CD4-positive, alpha-beta T cell (primary cell): ENCODE measurements at places on chromosomes 1 and 21. TPM values are rescaled to one million over a fixed set of nuclear protein-coding genes. Genes with fewer than 3 reads are reported as not detected.

NPPB gene
- not detected for total RNA-seq

GRCh38 chr1:33257207-33257771, 997 bp downstream of the ZNF362 start:
- no peak for DNase-seq

IL20 gene
- total RNA-seq: not detected

DNA sequence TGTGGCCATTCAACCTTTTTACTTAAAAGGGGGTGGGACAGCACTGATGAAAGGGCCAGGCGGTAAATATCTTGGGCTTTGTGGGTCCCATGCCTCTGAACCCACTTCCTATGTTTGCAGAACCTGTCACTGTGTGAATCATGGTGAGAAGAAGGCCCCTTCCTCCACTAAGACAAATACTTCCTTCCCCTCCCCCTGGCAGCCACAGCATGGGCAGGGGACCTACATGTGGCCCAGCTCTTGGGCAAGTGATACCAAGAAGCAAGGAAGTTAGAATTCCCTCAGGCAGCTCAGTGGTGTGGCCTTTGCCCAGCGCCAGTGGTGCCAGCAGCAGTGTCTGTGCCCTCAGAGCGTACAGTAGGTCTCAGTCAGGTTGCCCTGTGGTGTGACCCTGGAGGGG, 168.6 kb downstream of the TRIM33 start:
- no peak for DNase-seq

KRTAP19-5 gene
- not detected for total RNA-seq

DNA sequence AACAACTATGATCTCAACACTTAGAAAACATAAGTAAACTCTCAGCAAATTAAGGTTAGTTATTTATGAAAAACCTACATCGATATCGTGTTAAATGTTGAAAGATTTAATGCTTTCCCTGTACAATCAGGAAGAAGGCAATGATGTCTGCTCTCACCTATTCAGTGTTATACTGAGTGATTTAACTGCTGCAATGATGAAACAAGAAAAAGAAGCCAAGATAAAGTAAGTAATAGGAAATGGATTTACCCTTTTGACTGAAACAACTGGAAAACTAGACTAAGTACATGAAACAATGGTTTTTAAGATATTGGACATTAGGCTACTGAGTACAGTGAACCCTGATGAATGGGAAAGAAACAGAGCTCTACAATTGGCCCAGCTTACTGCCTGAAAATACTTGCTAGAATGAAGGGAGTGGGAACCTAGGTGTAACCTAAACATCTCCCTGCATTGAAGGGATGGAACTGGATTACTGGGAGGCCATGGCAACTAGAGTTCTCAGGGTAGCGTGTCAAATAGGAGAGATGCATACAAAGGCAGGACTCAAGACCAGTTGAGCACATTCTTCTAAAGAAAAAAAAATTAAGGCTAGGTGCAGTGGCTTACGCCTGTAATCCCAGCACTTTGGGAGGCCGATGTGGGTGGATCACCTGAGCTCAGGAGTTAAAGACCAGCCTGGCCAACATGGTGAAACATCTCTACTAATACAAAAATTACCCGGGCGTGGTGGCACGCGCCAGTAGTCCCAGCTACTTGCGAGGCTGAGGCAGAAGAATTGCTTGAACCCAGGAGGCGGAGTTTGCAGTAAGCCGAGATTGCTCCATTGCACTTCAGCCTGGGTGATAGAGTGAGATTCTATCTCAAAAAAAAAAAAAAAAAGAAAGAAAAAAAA, 37.3 kb downstream of the SNRPE start:
- DNase-seq: no peak

DNA sequence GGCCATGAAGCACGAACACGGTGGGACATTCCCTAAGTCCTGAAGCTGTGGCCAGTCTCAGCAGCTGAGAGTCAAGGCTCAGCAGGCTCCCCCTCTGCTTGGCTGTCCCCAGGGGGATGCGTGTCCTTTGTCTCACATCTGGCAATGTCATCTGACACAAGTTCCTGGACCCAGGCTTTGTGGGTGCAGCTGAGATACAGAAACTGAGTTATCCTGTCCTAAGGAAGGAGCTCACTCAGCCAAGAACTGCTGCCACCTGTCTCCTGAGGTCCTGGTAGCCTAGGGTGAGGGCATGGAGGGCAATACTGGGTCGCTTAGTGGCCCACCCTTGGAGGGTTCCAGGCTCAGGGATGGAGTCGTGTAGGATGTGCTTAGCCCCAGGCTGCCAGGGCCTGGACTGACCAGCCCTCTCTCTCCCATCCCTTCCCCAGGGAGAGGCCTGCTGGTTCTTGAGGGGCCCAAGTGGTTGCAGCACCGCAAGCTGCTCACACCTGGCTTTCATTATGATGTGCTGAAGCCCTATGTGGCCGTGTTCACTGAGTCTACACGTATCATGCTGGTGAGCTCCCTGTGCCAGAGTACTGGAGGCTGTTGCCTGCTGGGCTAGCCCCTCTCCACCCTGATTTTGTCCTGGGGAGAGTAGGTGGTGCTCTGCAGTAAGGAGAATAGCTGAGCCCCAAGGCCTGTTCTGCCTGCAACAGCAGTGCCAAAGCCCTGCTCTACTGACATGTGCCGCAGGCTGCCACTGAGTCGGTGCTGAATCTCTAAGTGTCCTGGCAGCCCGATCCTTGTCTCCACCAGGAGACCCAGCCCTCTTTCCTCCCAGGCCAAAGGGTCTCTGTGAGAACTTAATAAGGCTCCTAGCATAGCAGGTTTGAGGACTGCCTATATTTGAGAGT, 13.5 kb downstream of the CYP4B1 start:
- no peak for DNase-seq

C4BPA gene
- not detected for total RNA-seq

FNDC5 gene
- not detected for total RNA-seq

DNA sequence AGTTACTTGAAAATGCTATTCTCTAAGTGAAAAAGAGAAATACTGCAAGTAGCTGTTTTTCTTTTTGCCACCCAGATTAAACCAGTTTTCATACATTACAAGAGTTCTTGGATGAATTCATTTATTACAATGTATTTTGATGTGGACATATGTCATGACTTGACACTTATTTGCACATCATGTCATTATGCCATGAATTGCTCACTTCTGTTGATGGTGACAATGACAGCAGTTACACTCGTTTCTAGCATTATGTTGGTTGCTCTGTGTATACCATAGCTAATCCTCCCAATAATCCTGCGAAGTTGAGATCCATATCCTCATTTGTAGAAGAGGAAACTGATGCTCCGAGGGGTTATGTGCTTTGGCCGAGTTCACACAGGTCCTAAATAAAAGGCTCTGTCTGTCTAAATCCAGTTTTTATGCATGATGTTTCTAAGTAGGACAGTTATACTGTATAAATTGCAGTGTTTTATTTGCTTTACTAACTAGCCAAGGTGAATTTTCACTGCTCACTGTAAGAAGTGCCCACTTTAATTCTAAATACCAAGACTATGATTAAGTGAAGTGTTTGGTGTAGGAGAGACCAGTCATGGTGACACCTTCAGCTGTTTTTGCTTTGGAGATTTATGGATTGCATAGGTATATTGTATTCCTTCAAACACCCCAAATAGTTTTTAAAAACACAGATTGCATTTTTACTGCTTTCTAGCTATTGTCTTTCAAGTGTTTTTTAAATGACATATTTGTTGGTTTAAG, 56.7 kb downstream of the PRDM2 start:
- DNase-seq: no peak

GRCh38 chr1:6625584-6626149, 999 bp downstream of the THAP3 start:
- no peak for DNase-seq

CENPF gene
- total RNA-seq: 3.4 TPM

DNA sequence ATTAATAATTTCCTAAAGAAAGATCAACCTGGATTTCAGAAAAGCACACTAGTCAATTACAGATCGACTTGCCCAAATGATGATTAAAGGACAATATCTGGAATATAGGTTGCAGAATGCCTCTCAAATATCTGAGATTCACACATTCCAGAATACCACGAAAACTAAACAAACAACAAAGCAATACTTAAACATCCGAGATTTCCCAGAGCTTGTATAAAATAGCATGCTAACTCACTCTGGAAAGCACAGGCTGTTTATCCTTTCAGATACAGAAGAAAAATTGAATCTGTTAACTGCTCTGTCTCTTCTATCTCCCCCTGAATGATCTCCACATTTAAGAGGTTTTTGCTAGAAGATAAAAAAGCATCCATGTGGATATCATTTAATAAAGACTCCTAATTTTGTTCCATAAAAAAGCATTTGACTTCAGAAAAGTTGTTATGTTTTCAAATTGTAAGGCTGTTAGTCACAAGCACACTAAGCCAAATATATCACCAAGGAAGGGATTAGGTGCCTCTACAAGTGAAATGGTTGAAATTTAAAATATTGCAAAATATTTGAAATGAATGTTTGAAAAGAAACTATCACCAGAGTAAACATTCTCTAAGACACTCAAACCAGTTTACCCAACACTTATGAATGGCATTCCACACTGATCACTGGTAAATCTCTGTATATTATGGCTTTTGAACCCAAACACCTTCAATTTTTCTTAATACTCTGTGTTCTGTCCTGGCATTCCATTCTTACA, 865.1 kb upstream of the ADAMTS5 start:
- DNase-seq: no peak

- no peak for DNase-seq
Observed at GRCh38 chr1:180773210-180773865, 139.4 kb upstream of the KIAA1614 start.

TDRD5 gene
- total RNA-seq: not detected

DNA sequence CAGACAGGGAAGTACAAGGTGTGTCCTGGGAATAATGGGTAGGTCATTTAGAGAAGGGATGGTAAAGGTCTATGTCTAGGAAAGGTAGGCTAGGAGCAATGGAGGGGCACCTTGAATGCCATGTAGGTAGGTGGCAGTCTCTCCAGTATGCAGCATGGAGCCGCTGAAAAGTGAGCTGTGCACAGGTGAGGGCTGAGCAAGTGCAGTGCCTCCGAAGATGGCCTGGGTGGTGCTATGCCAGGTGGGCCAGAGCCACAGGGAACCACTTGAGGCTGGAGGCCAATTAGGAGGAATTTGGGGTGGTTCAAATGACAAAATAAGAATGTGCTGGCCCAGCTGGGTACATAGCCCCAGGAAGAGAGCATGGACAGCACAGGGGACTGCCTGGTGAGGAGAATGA, 25.0 kb downstream of the RNU5D-1 start:
- DNase-seq: no peak

GRCh38 chr1:204868340-204868700, 2.3 kb upstream of the NFASC start:
- DNase-seq: no peak

PGLYRP4 gene
- total RNA-seq: not detected

- no peak for DNase-seq
Observed at GRCh38 chr1:225944951-225945350, 3.9 kb upstream of the LEFTY2 start.

GRCh38 chr21:17492415-17493168, 20.3 kb upstream of the CXADR start:
- no peak for DNase-seq

GRCh38 chr1:218642033-218642948, 297.2 kb downstream of the TGFB2 start:
- DNase-seq: no peak

DNA sequence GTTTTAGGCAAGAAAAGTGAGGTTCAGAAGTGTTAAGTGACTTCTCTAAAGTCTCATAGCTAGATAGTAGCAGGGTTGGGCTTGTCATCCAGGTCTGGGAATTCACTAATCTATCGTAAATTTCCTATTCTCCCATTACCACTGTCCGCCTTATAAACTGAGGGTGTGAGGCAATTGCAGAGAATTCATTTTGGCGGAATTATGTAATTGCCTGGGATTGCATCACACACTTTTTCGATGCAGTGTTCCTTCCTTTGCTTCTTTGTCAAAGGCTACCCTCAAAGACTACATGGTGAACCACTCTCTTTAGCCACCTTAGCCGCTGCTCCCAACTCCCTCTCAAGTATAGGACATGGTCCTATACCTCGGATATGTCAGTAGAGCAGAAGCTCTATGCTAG, 19.1 kb downstream of the SELP start:
- DNase-seq: no peak

DNA sequence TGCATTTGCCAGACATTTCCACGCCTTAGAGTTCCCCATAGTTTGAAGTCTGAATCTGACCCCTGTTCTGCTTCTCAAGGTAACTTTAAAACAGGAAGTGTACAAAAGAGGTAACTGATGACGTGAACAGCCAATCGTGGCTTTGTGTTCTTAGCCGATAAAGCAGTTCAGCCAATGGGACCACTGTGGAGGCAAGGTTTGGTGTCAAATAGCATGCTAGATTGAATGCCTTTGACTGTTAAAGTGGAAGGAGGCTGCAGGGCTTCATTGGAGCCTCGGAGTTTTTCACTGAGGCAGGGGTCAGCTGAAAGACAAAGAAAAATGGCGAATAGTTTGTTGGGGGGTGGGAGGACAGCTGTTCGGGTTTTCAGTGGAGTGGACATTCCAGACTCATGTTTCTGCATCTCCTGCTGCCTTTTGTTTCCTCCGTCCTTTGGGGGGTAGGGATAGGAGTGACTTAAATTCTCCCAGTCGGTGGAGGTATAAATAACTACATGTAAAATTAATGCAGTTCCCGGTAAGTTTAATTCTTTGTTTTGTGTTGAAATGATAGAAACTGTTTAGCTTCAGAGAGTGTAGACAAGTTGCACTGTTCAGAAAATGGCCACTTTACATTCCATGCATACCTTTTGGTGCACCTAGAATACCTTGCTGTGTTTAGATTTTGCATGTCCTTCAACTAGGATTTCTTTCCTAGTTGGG, 17.7 kb downstream of the NFYC start:
- peak; percentile 56 for DNase-seq

PLXNA2 gene
- total RNA-seq: 0.77 TPM

- DNase-seq: no peak
Observed at GRCh38 chr1:159872891-159873290, 10.4 kb upstream of the VSIG8 start.

INAVA gene
- total RNA-seq: 0.22 TPM

C8B gene
- total RNA-seq: not detected

AMPD1 gene
- total RNA-seq: not detected

TP73 gene
- total RNA-seq: not detected

DNA sequence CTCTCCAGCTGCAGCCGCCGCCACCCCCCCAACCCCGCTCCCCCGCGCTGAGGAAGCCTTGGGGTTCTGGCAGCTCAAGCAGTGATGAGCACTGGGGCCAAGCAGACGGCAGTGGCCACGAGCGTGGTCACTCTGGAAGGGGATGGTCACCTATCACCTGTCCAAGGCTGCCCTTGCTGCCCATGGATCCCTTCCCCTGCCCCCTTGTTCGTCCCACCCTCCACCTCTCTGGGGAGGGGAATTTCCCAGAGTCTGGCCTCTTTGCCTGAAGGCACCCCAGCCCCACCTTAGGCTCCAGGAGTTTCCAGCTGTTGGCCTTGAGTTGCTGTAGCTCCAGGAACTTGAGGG, 7.2 kb upstream of the SMIM12 start:
- DNase-seq: no peak

RNU1-3 gene
- 4,982 TPM for total RNA-seq

MATN1 gene
- 2.5 TPM for total RNA-seq

- DNase-seq: no peak
Observed at GRCh38 chr1:153984123-153984894, 1.8 kb downstream of the RAB13 start.

GRCh38 chr1:223102797-223103533, 40.1 kb downstream of the TLR5 start:
- DNase-seq: no peak

- DNase-seq: no peak
Observed at GRCh38 chr1:76219366-76219818, 144.8 kb downstream of the ST6GALNAC3 start.

KLHDC8A gene
- not detected for total RNA-seq
